ENCODE measurements at places on chromosomes 5 and 9.
A peak's percentile ranks its signal among the peaks of the same experiment; 100 is the strongest.

GRCh38 chr9:28064241-28064815 is 491.0 kb upstream of the C9orf72 start:
- DNase-seq: no peak

DNA sequence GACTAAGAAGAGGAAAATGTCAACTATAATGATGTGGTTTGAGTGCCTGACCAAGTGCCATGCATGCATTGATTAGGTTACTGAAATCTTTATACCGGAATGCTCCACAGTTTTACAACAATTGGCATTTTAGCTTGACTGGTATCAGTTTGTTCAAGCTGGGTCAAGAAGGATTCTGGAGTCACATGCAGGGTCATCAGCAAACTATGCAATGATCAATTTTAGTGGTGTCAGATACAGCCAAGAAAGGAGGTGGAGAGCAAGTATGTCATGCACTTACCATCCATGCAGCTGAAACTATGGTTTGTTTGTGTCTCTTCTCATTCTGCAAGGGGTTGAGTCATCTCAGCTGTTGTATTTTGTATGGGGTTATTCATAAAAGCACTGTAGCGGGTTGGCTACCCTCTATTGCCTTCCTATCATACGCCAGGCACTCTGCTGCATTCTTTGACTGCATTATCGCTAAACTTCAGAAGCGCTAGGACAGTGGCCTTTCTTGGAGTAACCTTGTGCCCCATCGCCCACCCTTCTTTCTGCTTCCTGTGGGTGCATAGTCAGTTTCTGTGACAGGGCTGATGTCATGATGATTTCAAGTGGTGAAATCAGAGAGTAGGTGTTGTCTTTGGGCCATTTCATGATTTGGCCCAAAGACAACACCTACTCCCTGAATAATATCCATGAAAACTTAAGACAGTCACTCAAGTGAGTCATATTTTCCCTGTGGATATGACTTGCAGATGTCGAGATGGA is 145.4 kb downstream of the MTX3 start:
- no peak for DNase-seq

DNA sequence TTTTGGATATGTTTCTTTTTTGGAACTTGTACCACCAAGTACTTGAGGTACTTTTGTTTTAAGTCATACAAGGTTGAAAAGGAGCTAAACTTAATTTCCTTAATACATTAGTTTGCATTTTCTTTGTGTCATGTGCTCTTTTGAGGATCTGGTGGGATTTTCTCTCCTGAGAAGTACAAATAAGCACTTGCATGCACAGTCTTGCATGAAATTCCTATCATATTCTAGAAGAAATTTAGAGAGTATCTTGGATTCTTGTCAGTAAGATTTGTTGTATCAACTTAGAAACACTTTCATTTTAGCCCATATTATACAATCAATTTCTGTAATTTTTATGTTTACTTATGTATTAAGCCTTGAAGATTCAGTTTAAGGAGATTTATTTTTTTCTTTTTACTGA is 64.9 kb downstream of the CCNH start:
- no peak for DNase-seq

DNA sequence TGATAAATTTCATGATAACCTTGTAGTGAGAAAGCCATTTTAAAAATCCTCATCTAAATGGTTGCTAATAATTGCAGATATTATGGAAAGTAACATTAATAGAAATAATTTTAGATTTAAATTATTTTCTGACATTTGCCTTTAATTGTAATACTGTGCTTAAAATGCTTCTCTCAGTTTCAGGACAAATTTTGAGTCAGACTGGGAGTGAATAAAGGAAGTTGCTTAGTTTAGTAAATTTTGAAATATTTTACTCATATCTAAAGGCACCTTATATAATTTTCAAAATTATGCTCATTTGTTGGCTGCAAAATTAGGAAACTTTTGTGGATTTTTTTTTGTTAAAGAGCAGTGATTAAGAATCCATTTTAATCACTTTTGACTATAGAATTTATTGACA is 93.8 kb downstream of the CSNK1G3 start:
- no peak for DNase-seq

GRCh38 chr5:144017119-144017518 is 153.3 kb downstream of the YIPF5 start:
- DNase-seq: no peak

- DNase-seq: no peak
Measured at GRCh38 chr9:18891946-18892670, 140.9 kb downstream of the SAXO1 start.

DNA sequence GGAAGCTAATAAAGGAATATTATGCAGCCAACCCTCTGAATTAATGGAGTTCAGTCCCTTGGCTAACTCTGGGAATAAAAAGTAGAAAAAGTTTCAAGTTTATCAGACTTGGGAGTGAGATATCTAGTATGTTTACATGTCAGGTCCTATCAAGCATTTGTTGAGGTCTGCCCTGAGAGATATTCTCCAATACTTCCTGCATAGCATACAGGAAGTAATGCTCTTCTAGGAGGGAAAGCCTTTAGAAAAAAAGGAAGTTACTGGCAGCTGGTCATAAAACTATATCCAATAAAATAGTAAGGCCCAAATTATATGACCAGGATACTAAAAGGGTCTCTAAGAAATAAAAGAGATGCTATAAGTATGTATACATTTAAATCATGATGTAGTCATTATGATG is 594.1 kb upstream of the FTMT start:
- no peak for DNase-seq

GRCh38 chr5:97628031-97628430 is 445.0 kb upstream of the RIOK2 start:
- DNase-seq: no peak

DNA sequence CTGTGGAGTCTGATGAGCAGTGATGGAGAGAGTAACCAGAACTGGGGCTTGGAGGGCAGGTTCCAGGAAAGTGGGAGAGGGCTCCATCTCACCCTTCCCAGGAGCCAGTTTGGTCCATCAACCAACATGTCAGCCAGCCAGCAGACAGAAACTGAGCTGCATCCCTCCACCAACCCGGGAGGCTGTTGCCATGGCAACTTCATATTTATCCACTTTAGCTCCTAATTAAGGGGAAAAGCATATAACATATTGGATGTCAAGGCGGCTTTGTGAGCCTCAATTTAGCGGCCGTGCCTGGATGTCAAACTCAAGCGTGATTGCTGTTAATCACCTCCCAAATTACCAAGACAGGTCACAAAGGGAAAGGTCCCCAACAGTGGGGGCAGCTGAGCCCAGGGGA is 81.5 kb upstream of the ARAP3 start:
- DNase-seq: no peak

DNA sequence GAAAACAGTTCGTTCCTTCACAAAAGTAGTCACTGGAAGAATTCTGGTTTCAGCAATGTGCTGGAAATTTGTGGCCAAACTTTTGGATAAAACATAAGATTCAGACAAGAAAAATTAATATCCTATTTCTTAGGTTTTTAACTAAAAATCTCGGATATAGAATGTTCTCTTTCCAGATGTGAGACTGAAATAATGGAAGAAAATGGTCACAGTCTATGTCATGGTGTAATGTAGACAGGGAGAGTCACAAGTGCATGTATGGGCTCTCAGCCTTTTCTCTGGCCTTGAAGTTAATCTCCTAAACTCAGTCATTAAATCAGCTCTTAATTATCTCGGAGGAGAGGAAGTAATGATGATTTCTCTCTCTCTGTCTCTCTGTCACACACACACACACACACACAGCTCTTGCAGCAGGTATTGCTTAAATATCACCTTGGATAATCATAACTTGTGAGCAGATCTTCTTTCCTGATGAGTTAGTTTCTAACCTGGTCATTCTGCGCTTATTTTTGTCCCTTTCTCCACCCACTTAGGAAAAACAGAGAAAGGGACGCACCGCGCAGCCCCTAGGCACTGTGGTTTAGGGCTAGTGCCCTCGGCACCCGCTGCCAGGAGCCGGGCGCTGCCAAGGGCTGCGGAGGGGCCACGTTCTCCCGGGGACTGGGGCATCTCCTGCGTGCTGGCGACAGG is 672 bp upstream of the ITGA2 start:
- DNase-seq: no peak

DNA sequence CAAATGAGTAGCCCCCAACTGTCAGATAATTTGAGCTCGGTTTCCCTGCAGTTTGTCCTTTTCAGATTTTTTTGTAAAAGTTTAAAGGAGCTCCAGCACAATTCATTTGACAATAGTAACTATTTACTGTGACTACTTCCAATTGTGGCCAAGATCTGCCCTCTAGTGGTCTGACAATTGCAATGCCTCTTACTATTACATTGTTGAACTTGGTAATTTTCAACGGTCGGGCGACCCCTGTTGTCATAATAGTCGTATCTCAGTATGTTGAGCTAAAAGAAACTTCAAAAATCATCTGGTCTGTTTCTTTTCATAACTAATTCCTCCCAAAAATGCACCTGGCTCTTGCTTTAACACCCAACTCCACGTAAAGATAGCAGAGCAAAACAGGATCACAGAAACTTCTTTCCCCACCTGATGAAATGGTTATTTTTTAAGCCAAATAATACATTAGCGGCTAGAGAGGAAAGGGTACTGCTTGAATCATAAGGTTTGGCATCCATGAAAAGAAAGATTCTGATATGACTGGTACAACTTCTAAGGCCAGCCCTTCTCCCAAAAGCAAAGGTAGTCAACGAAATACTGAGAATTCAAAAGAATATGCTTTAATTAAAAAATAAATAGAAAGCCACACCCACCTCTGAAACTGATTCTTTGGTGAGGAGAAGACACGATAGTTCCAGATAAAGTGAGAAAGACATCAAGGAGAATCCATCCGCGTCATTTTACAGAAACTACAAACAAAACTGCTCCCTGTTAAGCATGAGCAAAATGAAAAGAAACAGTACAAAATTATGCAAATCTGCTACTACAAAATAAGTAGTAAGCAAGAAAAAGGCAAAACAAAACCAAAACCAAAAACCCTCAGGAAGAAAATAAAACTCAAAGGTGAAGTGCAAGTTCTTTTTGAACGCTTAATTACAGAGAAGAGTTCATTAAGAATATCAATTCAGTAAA is 76.9 kb upstream of the HTR4 start:
- peak; percentile 6 for DNase-seq

DNA sequence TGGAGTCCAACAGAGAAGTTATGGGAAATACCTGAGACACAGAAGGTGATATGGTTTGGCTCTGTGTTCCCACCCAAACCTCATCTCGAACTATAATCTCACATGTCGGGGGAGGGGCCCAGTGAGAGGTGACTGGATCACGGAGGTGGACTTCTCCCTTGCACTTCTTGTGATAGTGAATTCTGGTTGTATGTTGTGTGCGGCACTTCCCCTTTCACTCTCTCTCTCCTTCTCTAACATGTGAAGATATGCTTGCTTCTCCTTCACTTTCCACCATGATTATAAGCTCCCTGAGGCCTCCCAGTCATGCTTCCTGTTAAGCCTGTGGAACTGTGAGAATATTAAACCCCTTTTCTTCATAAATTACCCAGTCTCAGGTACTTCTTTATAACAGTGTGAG is 96.1 kb downstream of the TMEM232 start:
- DNase-seq: no peak

GRCh38 chr9:133702798-133703590 is 35.2 kb downstream of the SARDH start:
- DNase-seq: no peak

GRCh38 chr5:44875661-44876605 is 67.2 kb downstream of the MRPS30 start:
- no peak for DNase-seq

- no peak for DNase-seq
Measured at GRCh38 chr5:54311176-54311677, 854 bp upstream of the ARL15 start.

GRCh38 chr5:135944967-135945560 is 9.7 kb downstream of the LECT2 start:
- DNase-seq: no peak

GRCh38 chr9:96435345-96435744 is 14.6 kb upstream of the HABP4 start:
- no peak for DNase-seq

DNA sequence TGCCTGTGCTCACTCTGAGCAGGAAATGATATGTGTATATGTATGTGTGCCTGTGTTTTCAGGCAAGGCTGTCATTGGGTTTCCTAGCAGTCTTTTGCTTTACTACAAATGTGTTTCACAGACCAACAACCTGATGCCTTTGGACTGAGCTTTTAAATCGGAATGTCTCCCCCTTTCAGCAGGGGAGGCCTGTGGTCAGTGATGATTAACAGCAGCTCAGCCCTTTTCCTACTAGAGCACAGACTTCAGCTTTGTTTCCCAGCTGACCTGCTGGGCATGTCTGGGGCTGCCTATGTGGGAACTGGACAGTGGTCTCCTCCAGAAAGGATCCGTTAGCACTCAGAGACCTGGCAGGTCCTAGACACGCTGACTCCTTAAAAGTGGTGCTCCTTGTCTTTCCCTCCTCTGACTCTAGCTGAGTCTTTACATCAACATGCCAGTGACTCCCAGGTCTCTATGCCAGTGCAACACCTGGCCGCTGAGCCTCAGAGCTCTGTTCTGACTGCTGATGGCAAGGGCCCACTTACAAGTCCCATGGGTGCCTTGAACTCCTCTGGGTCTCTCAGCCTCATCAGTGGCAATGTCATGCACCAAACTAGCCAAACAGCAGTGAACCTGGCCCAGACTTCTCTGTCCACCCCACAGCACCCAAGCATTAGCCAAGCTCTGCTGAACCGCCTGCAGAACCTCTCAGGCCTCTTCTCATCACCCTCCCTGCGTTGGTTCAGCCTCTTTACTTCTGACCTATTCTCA is 7.7 kb downstream of the MACROH2A1 start:
- DNase-seq: no peak

GRCh38 chr5:17185773-17186172 is 31.7 kb upstream of the BASP1 start:
- DNase-seq: no peak

DNA sequence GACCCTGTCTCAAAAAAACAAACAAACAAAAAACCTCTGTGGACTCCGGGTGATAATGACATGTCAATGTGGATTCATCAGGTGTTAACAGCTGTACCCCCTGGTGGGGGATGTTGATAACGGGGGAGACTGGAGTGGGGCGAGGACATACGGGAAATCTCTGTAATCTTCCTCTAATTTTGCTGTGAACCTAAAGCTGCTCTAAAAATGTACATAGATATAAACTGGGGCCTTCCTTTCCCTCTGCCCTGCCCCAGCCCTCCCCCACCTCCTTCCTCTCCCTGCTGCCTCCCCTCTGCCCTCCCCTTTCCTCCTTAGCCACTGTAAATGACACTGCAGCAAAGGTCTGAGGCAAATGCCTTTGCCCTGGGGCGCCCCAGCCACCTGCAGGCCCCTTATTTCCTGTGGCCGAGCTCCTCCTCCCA is 1.4 kb upstream of the CEL start:
- DNase-seq: no peak
